HS-5 (cell line): ENCODE measurements at places on chromosomes 2 and 18.
A peak's percentile ranks its signal among the peaks of the same experiment; 100 is the strongest.

DNA sequence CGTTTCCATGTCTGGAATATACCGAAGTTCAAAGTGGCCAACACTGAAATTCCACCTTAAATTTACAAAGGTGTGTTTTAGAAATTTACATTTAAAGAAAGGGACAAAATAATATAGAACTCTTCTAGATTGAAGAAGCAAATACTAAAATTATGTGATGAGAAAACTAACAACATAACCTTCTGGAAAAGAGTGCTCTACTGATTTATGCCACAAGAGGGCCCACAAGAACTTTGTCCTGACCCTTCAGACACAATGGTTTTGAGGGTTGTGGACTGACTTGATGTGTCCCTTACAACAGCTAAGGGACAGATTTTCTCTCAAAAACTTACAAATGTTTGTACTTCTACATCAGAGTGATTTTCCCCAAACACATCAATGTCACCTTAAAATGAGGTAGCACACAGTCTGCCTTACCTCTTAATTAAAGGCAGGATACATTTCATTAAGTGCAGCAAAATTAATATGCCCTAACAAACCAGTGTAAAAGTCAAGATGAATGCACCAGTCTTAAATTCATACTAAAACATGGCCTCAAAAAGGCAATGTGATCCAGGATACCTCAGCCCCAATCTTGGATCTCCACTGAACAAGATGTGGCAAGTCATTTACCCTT lies 36.2 kb downstream of the EIF2AK3 start:
- no peak for DNase-seq

DNA sequence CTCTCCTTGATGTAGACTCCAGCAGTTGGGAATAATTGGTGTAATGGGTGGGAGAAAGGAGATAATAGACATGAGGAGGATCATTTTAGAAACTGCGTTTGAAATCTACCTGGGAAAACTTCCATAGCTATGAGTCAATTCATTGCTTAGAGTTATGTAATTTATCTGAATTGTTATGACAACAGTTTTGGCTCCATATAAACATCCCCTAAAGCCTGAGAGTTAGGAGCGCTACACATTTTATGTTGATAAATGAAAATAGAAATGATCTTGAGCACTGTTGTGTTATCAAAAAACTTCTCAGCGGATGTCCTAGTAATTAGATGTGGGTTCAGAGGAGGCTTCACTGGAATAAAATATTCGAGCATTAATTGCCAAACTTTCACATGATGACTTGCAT lies 573.4 kb downstream of the TSN start:
- peak; percentile 0 for DNase-seq

DNA sequence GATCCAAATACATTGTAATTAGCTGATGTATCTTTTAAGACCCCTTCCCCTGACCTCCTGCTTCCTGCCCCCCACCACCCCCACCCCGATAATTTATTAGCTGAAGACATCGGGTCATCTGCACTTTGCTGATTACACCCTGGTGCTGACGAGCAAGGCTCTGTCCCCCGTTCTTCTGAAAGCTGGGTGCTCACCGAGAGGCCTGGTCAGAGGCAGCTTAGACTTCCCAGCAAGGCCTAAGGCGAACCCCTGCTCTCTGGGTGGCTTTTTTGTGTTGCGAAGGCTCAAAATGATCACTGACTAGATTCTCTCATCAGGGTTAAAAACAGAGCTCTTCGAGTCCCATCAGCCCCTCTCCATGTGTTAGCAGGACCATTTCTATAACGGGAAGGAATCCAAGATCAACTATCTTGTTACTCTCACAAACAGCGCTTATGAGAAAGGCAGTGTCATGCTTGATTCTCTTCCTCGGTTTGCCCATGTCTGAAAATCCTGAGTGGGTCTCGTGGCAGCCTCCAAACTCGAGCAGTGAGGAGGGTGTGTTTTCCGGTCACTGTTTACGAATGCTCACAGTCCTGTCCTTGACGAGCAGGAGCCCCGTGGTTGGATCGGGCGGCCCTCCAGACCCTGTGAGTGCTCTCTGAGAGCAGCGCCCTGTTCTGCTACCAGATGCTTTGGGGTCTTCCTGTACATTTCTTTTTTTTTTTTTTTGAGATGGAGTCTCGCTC lies 201.6 kb downstream of the HDAC4 start:
- no peak for DNase-seq

DNA sequence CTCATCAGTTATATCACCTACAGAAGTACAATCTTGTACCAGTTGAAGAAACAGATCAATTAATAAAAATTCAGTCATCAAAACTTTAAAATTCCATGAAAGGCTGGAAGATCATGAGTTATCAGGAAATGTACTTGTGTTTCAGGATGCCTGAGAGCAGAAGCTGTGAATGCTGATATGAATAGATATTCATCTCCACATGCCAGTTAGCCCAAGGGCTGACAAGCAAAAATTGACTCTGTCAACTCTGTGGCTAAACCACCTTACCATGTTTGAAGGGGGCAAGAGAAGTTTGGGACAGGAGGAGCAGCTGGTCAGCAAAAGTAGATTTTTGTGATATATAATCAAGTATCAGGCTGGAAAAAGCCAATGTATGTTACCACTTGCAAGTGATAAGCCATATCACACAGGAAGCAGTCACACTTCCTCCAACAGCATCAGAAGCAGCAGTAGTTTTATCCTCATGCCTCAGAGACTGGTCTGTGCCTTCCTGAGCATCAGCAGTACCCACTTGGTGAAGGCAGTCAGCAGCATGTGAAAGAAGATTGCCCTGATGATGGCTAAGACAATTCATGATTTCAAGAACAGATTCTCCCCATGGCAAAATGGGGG lies 328.2 kb upstream of the CNTNAP5 start:
- no peak for DNase-seq

DNA sequence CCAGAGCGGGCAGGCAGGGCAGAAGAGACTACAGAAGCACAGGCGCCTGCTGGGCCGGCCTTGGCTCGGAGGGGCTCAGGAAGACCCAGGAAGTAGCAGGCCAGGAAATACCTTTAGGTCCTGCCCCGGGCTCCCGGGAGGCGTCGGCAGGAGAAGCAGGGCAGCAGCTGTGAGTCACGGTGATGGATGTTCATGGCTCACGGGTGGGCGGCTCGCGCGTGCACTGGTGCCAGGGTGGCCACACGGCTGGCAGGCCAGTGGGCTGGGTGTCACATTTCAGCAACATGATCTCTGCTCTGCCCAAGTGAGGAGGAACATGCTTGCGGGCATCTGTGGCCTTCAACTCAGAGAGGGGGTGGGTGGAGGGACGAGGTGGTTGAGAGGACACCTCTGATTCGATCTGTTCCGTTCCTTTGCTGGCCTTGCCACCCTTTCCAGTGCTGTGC lies 139.3 kb downstream of the KLHL29 start:
- no peak for DNase-seq

GRCh38 chr18:13039806-13040205 lies 48.6 kb downstream of the CEP192 start:
- no peak for DNase-seq

GRCh38 chr2:162678551-162678950 lies 160.0 kb downstream of the KCNH7 start:
- peak; percentile 49 for DNase-seq

GRCh38 chr2:43190311-43191052 lies 35.9 kb downstream of the ZFP36L2 start:
- no peak for DNase-seq

- no peak for DNase-seq
Measured at GRCh38 chr2:100235098-100235497, 87.2 kb downstream of the LONRF2 start.

DNA sequence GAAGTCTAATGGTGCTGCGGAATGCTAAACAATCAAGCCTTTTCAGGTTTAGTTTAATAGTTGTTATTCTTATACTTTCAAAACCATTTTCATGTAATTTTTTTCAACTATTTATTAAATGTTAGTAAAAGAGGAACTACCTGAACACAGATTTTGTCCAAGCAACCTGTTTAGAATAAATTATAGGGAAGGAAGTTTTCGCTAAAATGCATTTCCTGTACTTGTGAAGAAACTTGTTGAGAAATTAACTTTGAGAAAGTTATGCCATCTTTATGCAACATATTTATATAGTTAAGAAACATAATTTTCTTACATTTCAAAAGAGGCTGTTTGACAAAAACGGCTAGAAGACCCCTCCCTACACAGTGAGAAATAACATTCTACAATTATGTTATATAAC lies 16.6 kb downstream of the MAP4K4 start:
- DNase-seq: no peak

GRCh38 chr2:66426244-66427111 lies 8.4 kb upstream of the MEIS1 start:
- DNase-seq: no peak

DNA sequence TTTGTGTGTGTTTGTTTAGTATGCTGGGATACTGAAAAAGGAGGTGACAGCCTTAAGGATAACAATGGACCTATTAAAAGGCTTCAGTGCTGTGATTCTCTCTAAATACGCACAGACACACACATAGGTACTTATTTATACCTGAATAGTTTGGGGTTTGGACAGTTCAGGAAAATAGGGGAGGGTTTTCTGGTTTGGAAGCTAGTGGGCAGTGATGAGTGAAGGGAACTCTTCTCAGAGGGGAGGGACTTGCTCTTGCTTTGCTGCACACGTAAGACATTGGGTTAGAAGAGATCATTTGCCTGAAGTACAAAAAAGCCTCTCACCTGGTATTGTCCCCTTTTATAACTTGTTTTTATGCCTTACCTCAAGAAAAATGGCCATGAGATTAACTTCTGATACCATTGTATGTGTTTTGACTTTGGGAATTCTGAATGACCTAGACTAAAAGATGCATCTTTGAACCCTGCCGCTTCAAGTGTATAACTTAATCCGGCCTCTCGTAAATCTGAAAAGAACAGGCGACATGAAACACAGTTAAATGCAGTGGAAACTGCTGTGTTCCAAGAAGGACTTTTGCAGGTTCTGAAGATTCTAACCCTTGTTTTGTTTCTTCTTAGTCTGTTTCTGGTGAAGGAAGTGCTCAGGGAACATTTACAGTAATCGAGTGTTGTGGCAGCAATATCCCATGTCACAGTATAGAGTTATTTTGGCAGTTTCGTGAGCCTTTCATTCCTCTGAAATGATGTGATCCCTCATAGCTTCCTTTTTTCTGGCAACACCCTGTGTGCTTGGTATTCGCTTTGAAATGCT lies 2.5 kb downstream of the CRIM1 start:
- peak; percentile 76 for DNase-seq

- no peak for DNase-seq
Measured at GRCh38 chr2:228592925-228593324, 411.4 kb upstream of the SPHKAP start.

DNA sequence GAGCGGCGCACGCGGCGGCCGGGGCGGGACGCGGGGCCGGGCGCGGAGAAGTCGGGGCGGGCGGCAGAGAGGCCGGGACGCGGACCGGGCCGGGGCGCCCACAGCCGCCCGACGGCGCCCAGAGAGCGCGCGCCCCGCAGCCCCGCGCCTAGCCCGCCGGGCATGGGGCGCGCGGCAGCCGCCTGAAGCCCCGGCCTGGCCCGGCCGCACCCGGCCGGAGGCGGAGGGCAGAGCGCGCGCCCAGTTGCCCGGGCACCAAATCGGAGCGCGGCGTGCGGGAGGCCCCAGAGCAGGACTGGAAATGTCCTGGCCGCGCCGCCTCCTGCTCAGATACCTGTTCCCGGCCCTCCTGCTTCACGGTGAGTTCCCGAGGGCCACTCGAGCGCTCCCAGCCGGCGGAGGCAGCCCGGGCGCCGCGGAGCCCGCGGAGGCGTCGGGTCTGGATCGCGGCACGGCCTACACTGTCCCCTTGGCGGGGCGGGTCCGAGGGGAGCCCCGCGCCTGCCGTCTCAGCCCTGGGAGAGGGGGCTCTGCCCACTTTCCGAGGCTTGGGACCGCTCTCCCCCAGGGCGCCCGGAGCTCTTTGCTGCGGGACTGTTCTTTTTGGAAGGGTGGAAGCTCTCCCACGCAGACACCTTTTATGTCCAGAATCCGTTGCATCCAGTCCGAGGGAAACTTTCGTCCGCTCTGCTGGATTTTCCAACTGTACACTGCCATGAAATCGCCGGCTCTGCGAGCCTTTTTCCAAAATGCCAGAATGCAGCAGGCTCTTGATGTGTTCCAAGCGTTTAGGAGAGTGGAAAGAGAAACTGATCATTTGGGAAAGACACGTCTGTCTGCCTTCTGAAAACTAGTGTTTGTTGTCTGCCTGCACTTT lies 484 bp downstream of the APCDD1 start:
- DNase-seq: no peak

DNA sequence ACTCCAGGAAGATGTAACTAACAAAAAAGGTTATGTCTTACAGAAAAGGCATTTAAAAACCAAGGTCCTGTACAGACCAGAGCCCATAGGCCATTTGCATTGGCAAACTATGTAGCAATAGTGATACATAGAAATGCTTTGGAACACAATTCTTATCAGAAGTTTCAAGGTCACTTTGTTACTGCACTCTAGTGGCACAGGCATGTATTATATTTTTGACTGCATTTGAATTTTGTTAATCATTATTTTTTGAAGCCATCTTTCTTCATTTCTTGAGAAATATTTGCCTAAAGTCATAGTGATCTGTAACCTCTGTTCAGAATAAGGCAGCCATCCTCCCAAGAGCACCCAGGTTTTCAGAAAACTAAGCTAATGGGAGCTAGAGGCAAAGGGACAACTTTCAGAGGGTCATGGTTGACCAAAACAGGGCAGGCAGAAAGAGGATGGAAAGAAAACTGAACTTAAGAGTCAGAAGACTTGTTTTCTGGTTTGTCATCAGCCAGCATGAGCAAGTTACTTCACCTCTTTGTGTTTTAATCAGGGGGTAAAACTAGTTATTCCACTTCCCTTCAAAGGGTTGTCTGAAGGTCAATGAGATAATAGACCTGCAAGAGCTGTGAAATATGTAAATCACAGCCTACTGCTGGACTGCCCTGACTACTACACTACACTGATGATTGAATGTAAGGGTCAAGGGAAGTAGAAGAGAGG lies 41.5 kb downstream of the SLC38A11 start:
- no peak for DNase-seq

DNA sequence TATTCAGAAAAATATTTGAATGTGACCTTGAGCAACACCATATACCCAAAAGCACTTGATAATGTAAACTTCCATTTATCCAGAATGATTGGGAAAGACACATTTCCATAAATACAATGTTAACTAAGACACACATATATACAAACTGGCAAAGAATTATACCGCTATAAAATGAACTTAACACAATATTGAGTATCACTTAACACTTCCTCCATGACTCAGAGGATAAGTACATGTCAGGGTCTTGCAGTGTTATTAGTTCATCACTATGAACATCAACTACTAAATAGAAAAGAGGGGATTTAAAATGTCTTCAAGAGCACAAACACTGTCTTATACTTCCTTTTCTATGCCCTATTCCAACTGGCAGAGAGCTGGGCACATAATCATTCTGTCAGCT lies 18.6 kb downstream of the WDSUB1 start:
- DNase-seq: no peak

DNA sequence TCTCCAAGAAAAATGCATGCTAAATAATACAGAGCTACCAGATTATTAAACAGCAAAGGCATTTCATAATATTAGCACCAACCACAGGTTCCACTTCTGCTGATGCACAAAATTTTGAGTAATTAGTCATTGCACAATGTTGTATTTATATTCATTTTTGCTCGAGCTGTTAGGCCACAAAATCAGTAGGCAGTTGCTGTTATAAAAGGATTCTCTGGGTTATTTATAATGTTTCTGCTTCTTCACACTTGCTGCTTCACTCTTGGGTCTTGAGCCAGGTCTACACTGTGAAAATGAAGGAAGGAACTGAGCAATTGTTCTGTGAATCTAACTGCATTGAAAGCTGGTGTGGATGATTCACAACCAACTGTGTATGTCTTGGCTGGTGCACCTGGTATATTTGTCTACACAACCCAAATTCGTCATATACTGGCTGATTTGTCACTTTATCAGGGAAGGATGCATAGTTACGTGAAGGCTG lies 38.3 kb downstream of the MRPL33 start:
- peak; percentile 44 for DNase-seq

GRCh38 chr2:166188084-166188483 lies 60.3 kb upstream of the SCN1A start:
- DNase-seq: no peak
